ENCODE measurements at places on chromosomes 13 and 19.

DNA sequence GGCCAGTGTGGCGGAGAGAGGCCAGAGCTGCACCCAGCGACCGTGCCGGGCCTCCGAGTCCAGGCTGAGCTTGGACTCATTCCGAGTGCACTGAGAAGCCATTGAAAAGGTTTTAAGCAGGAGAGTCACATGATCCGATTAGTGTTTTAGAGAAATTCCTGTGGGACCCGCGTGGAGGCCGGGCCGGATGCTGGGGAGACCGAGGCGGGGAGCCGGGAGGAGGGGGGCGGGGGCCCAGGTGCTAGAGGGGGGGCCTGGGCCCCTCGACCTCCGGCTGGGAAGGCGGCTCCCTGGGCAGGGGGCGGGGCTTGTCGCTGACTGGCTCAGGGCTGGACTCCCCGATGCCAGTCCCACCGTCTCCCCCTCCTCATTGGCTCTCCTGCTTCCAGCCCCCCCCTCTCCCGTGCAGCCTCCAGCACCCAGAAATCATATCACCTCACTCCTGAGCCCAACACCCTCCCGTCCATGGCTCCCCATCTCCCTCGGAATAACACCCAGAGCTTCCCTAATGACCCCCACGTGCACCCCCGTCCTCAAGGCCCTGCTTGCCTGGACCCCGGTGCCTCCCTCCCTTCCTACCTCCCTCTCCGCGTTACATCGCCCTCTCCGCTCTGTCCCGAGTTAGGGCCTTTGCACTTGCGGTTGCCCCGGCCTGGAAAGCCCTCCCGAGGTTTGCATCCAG lies 5.2 kb upstream of the ZNF579 start:
- DNase-seq, result peak; percentile 29

DNA sequence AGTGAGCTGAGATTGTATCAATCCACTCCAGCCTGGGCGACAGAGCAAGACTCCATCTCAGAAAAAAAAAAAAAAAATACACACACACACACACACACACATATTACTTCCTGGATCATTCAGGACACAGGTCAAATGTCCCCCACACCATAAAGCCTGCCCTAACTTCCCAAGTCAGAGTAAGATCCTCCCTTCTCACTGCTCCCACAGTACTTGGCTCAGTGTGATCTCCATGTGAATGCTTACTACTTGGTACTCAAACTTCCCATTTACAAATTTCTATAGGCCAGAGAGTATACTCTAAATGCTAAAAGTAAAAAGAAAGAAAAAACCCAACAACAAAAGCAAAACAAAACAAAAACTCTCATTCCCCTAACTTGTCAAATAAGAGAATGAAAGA lies 386.8 kb downstream of the SLITRK6 start:
- no peak for DNase-seq

DNA sequence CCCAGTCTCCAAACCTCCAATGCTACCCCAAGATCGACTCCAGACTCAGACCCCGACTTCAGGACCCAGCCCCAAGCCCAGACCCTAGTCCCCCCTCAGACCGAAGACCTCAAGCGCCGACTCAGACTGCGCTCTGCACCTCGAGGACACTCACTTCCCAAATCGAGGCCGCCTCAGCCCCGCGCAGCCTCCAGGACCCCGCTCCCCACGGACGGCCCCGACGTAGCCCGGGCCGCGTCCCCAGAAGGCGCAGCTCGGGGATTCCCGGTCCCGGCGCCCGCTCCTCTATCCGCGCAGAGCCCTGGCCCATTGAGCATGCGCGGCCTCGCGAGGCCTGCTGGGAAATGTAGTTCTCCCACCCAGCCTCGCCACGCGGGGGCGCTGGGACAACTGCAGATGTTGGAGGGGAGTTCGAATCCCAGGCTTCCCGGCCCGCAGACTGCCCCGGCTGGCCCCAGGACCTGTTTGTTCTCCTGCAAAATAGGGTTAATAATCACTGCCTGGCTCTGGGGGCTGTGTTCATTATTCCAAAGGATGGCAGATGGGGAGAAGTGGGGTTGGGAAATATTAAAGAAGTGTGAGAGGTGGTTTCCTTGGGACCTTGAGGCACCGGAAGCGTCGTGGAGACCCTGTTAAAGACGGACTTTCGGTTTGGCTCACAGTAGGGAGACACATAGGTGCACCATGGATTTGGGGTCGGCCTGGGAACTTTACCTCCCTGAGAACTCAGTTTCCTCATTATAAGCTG lies at the start of gene APBA3:
Gene APBA3 (minus strand): TSS at position 311 of the 748 bp plus-strand sequence. CDS start 1,428 bp downstream, outside the sequence.
- peak; percentile 91 for DNase-seq

- no peak for DNase-seq
These were observed 30.3 kb downstream of the RASA3 start for GRCh38 chr13:114102131-114102520.

GRCh38 chr13:95623141-95623540 lies 21.4 kb downstream of the DZIP1 start:
- no peak for DNase-seq

- no peak for DNase-seq
These were observed 84.3 kb downstream of the SLAIN1 start for GRCh38 chr13:77781808-77782207.

DNA sequence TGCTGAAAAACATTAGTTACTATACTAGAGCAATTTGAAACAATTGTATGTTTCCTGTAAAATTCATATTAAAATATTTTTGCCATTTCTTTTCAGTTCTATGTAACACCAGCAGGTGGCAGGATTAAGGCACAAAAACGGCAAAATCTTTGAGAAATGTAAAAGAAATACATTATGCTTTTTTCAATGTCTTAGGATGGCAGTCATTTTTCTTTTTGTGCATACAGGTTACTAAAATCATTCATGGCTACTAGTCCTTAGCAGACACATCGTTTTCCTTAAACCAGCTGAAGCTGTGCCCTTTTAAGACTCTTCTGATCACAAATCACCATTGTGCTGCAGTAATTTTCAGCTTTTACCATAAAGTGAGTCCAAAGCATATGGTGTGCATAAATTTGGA lies 800.7 kb upstream of the SLITRK5 start:
- DNase-seq, result no peak

- no peak for DNase-seq
These were observed 18.6 kb downstream of the TMEM255B start for GRCh38 chr13:113777311-113778260.

- no peak for DNase-seq
These were observed 1471.4 kb upstream of the PCDH20 start for GRCh38 chr13:62887046-62887445.

GRCh38 chr13:22316494-22317025 lies 645.7 kb downstream of the FGF9 start:
- DNase-seq, result no peak

- DNase-seq, result no peak
These were observed 3.4 kb downstream of the EFNA2 start for GRCh38 chr19:1288833-1289685.

DNA sequence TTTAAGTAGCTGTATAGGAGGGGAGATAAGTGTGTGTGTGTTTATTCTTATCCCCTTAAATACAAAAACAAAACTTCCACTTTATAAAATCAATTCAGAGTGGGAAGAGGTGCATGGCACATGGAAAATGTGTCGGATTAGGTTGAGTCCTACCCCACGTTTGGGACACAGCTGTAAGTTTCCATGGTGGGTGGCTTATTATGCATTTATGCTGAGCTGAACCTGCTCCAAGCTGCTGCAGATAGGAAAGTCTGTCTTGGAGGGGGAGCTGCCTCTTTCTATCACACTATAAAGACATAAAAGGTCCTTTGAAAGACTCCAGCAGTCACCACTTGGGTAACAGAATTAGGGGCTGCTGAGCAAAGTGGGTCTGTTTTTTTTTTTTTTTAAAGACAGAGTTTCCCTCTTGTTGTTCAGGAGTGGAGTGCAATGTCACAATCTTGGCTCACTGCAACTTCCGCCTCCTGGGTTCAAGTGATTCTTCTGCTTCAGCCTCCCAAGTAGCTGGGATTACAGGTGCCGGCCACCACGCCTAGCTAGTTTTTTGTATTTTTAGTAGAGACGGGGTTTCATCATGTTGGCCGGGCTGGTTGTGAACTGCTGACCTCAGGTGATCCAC lies 15.2 kb downstream of the ACTN4 start:
- no peak for DNase-seq

DNA sequence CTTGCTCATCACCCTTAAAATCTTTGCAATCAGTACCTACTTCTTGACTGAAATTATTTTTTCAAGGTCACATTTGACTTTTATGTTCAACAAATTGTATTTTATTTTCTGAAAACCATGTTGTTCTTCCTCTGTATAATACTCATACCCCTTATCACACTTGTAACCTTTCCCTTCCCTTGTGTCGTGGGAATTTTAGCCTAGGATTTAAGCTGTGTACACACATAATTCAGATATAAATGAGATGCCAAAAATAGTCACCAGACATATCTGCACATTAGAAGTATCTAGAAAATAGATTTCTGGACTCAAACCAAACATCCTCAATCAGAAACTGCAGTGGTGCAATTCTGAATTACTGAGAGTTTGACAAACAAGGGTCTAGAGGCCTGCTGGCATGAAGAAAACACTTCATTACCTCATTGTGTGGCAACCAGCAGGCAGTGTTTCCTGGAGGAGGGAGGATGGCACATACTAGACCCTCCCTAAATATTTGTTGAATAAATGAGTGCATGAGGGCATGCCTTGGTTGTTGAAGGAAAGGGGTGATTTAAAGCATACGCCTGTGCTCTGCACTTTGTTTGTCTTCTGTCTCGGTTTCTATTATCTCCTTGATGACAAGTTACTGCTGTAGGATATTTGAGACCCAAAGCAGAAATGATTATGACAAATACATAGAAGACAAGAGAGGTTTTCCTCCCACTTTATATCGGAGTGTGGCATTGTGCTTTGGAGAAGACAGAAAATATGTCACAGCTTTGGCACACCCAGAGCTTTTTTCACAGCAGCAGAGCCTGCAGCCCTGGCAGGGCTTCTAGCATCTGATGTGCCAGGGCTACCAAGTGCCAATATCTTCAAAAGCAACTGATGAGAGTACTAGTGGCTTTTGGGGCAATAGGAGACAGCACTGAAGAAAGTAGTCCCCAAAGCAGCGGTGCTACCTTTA lies 881.1 kb downstream of the PCDH9 start:
- DNase-seq, result no peak

DNA sequence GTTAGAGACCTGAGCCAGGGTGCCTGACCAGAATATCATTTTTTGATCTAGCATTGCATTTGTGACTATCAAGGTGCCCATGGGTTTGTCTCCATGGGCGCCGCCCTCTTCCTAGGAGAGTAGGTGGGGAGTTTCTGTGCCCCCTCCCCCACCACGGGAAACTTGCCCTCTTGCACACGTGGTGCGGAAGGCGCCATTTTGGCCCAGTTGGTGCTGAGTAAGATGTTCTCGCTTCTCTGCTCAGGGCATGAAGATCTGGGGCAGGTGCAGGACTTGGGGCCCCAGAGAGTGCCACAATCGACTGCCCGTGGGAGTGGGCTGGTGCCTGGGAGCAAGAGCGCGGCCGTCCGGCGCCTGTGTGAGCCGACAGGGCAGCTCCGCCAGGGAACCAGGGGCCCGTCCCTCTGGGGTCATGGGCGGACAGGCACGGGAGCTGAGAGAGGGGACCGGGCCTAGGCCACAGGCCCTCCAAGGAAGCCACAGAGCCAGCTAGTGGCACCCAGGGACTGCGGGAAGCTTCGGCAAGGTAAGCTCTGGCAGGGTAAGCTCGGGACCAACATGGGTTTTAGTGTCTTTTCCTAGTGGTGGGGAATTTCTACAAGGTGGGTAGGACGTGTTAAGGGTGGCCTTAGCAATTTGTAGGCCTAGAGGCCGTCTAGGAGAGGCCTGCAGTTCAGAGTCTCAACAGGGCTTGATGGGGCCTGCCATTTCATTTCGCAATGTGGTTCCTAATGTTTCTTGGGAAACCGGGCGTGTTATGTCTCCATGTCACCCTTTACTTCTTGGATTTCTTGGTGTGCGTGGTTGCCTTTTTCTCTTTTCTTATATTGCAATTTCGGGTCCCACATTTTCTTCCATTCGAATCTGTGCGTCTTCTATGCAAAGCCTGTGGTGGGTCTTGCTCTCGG lies 14.5 kb downstream of the SACS start:
- no peak for DNase-seq

DNA sequence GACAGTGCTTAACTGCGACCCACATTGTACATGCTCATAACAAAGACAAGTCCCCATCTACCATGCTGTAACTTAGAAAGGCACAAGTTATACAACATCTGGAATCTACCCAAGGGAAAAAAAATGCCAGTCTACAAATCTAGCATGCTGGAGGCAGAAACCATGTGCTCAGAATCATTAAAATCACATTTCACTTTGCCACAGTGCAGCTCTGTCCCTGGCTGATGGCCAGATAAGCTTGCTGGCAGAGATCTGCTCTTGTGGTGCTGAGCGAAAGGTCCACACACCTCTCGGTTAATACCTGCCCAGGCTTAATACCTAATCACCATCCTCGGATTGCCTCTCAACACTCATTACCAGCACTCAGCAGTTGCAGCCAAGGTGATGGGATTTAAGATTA lies 74.1 kb upstream of the UQCRFS1 start:
- DNase-seq, result no peak

- DNase-seq, result peak; percentile 5
These were observed 654 bp upstream of the MEGF8 start for GRCh38 chr19:42324655-42325307.

GRCh38 chr13:23796551-23796950 lies 92.6 kb downstream of the MIPEP start:
- DNase-seq, result no peak

- no peak for DNase-seq
These were observed 915.3 kb downstream of the UQCRFS1 start for GRCh38 chr19:28297586-28298157.

DNA sequence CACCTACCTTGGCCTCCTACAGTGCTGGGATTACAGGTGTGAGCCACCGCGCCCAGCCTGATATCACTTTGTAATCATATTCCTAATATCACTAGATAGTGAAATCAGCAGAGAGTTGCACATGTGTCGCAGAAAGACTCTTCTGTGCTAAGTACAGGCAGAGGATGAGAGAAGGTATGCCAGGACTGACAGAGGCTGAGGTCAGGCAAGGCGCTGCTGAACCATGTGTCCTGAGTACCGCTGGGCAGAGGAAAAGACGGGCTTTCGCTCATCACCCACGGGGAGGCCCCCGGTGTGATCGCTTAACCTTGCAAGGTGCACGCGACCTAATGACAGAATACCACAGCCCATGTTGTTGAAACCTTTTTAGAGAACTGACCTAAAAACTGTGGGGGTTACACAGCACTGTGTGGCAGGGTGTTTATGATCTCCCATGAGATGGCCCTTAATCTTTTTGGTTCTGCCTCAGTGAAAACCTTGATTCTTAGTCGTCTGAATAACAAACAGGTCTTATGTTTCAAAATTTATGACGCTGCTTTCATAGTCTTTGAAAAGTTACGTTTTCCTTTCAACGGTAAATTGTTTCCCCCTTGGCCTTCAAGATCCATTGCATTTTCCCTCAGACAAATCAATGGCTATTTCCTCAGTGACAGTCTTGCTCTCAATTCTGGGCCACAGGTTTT lies 12.2 kb downstream of the GJA3 start:
- DNase-seq, result no peak
